MG63 (cell line): ENCODE measurements at places on chromosomes 3 and 15.
A peak's percentile ranks its signal among the peaks of the same experiment; 100 is the strongest.

GRCh38 chr3:124793054-124793739 lies 62.9 kb downstream of the UMPS start:
- DNase-seq, result no peak

GRCh38 chr3:110804856-110805255 lies 266.8 kb upstream of the NECTIN3 start:
- no peak for DNase-seq

- no peak for DNase-seq
Measured at GRCh38 chr15:68389936-68390817, 41.8 kb downstream of the ITGA11 start.

DNA sequence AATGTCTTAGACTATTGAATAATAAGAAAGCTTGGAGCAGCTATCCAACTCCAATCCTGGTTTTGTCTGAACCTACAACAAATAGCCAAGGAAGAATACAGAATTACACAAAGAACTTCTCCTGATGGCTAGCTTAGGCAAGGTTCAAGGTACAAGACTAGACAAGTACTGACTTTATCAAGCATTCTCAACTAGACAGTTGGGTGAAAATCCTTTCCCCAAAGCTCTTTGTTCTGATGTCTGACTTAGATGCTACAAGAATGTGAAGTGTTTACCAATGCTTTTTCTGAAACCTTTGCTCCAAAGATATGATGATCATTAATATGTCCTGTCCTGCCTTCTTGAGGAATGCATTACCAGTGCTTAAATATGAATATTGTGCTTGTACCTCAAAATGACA lies 113.8 kb downstream of the ANXA2 start:
- no peak for DNase-seq

DNA sequence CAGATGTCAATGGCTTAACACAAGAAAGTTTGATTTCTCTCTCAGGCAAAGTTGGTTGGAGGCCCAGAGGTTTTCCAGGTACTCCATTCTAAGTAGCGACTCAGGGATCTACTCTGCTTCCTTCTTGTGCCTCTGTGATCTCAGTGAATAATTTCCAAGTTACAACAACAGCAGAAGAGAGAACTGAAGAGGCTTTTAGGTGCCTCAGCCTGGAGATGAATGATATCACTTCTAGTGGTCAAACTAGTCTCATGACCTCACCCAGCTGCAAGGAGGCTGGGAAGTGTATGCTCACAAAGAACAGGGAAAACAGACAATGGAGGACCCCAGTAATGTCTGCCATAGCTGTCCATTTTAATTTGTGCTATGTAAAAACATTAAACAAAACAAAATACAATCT lies 4.6 kb upstream of the PRICKLE2 start:
- no peak for DNase-seq

DNA sequence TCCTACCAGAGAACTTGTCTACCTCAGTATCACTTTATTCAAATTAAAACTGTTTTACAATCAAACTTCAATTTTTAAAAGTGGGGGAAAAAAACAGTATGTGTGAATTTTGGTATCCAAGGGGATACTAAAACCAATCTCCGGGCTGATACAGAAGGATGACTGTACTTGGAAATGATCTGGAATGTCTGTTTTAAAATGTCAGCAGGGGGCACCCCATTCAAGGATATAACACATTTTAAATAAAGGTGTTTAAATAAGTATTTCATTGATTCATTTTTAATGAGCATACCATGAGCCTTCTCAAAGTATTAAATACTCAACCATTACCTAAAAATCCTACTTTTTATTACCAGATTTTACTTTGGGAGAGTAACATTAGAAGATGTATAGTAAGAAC lies 67.9 kb downstream of the ULK4 start:
- no peak for DNase-seq

GRCh38 chr3:103002425-103003176 lies 567.8 kb downstream of the ZPLD1 start:
- DNase-seq, result peak; percentile 32

DNA sequence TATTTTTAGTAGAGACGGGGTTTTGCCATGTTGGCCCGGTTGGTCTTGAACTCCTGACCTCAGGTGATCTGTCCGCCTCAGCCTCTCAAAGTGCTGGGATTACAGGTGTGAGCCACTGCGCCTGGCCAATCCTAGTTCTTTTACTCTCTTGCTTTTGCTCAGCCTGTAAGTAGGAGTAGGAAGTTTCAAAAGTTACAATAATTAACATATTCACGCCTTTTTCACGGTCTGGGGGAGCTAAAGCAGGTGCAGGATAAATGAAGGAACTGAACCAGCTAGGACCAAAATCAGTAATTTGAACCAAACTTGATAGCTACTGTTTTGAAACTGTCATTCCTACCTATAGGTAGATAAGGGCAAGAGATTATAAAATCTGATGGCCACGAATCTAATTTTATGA lies 98.5 kb downstream of the CACNA1D start:
- DNase-seq, result no peak

DNA sequence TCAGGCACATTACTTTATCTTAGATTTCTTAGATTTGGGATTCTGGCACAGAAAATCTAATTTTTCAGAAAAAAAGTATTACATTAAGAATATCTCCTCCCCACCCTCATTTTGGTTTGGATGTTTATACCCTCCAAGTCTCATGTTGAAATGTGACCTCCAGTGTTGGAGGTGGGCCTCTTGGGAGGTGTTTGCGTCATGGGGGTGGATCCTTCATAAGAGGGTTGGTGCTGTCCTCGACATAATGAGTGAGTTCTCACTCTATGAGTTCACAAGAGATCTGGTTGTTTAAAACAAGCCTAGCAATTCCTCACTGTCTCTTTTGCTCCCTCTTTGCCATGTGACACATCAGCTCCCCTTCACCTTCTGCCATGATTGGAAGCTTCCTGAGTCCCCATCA lies 45.6 kb upstream of the WWTR1 start:
- DNase-seq, result no peak

GRCh38 chr3:128060473-128061381 lies 8.5 kb downstream of the SEC61A1 start:
- DNase-seq, result peak; percentile 94

- no peak for DNase-seq
Measured at GRCh38 chr3:45055411-45056143, 29.5 kb downstream of the CLEC3B start.

GRCh38 chr3:171876680-171877147 lies 33.6 kb downstream of the TMEM212 start:
- no peak for DNase-seq

DNA sequence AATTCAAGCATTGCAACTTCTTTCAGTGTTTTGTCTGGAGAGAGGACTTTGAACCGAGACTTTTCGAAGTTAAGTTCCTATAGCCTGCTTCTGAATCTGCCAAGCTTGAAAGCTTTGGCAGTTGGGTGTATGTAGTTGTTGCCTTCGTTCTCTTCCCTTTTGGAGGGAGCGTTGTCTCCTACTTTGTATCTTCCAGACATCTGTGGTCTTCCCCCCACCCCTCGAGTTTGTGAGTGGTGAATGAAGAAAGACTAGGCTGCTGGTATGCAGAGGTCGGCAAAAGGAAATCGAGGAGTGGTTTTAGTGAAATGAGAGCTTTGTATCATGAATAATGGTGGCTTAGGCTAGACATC lies 1.3 kb downstream of the CTNNB1 start:
- DNase-seq, result peak; percentile 3

- no peak for DNase-seq
Measured at GRCh38 chr3:14494279-14494972, 45.7 kb downstream of the GRIP2 start.
